IPS DF 6.9 (cell line): ENCODE measurements at places on chromosomes 11 and 22.

DNA sequence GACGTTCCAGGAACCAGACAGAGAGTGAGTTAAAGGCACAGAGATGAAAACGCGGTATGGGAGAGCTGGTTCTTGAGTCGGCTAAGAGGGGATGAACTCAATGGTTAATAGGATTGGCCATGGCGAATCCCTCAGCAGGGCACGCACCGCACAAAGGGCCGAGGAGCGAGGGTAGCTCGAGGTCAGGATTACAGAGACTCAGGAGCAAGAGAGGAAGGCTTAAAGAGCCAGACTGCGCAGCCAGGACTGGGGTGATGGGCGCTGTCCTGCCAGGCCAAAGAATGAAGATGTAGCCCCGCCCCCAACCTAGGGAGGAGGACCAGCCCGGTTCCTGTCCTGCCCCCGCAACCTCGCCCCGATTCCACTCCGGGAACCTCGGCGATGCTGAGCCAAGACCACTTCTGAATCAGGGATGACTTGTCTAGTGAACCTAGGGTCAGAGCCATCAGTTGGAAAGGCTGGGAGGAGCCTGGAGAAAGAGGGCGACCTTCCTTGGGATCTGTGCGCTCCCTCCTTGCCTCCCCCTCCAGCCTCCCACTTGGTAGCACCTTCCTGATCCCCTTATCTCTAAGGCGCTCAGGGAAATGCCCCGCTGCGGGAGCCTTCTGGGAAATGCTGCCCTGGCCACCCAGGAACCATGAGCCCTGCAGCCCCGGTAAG, at the start of gene PLEKHB1:
Gene PLEKHB1 (plus strand): TSS at position 610 of the 660 bp plus-strand sequence. CDS start 28 bp downstream, at position 638.
- DNase-seq = no peak

- no peak for DNase-seq
Measured at GRCh38 chr11:134332189-134332631, 422 bp downstream of the GLB1L2 start.

- no peak for DNase-seq
Measured at GRCh38 chr22:50001388-50002231, 11.0 kb downstream of the IL17REL start.

DNA sequence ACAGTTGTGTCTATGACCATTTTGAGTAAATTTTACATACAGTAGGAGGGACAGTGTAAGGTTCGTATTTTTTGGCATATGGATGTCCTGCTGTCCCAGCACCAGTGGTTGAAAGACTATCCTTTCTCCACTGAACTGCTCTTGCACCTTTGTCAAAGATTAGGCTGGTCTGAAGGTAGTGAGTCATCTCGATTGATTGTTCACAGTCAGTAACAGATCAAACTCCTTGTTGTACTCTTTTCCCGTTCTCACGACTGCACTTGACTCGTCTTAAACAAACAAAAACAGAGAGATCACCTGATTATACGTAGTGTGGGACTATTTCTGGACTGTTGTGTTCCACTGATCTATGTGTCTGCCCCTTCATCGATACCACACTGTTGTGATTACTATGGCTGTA, 77.1 kb downstream of the DGCR2 start:
- DNase-seq = no peak

GRCh38 chr11:11499300-11499699, 122.5 kb downstream of the GALNT18 start:
- no peak for DNase-seq

GRCh38 chr22:46214616-46215015, 35.5 kb downstream of the CDPF1 start:
- DNase-seq = no peak

GRCh38 chr11:64582885-64583284, 8.1 kb upstream of the SLC22A12 start:
- no peak for DNase-seq

- DNase-seq = no peak
Measured at GRCh38 chr11:128512474-128512996, 74.8 kb downstream of the ETS1 start.

GRCh38 chr22:50526834-50527801, 1.7 kb upstream of the SCO2 start:
- DNase-seq = no peak

DNA sequence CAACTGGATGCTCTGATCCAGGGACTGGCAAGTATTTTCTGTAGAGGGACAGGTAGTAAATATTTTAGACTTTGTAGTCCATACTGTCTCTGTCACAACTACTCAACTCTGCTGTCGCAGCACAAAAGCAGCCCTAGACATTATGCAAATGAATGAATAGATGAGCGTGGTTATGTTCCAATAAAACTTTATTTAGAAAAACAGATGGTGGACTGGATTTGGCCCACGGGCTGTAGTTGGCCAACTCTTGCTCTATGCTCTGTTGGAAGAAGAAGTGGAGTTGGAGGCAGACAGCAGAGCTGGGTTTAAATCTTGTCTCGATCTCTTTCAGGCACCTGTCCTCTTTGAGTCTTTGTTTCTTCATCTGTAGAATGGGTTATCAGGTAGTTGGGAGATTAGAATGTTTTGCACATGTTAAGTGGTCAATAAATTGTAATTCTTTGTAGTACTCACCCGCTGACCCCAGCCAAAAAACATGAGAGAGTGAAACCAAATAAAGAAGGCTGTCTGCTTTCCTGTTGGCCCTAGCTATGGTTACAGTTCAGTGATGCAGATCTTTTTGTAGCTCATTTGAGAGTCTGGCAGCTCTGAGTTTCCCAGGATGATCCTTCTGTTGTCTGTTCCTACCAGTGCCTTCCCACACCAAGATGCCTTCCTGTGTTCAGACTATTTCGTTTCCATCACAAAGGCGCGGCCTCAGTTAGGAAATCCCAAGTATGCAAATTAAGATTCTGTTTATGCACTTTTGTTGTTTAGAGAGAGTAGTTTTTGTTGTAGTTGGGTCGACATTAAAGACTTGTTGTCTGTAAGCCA, 198.1 kb upstream of the SEZ6L start:
- peak; percentile 35 for DNase-seq

DNA sequence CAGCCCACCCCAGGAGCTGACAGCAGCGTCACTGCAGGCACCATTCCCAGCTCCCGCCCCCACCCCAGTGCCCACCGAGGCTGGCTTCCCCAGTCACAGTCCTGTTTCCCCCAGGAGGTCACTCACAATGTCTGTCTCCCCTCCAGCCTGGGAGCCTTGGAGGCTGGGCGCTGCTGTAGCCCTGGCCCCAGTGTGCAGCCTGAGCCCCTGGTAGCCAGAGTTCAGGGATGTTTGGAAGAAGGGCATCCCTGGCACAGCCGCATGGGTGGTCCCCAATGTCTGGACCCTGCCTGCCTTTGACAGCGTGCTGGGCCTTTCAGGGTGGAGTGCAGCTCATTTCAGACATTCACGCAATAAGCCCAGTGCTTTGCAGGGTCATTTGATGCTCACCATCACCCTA, 4.3 kb downstream of the CAPN5 start:
- no peak for DNase-seq

DNA sequence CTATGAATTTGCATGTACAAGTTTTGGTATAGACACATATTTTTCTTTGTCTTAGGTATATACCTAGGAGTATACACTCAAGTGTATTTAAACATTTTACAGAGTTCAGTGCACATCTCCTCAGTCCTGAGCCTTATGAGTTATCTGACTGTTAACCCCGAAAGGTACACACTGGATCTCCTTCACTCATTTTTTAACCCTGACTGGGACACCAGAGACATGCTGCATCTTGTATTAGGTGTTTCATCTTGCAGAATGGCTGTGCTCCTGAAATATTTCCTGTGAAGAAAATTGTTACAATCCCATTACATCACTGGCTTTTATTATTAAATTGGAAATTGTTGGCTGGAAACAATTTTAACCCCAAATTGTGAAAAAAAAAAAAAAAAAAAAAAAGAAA, 15.3 kb downstream of the PARVA start:
- DNase-seq = no peak

DNA sequence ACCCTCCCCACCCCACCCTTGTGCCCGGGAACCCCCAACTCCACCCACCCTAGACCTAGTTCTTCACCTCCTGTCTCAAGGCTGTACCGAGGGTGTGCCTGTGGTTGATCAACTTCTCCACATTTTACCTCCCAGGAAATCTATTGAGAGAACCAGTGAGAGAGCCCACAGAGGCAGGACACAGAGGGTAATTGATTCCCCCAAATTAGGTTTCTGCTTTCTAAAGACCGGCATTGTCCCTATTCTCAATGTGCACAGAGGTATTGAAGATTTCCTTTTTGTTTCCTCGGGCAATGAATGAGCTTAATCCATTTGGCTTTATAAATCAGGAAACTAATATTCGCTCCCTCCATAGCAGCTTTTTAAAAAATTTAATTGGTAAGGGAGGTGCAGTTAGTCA, 6.0 kb upstream of the LMO1 start:
- DNase-seq = no peak

DNA sequence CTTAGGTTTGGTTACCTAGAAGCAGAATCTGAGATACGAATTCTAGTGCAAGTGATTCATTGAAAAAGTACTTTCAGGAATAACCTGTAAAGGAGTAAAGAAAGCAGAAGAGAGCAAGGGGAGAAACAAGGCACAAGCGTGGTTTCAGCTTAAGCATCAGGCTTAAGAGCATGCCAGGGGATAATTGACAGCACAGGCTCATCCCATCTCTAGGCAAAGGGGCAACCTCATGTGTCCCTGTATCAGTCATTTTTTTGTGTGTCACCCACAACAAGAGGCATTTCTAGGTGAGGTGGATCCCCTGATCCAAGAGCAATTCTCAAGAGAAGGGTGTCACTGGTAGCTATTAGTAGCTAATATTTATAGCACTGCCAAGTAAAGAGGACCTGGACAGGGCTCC, 8.0 kb downstream of the PATE2 start:
- DNase-seq = no peak

DNA sequence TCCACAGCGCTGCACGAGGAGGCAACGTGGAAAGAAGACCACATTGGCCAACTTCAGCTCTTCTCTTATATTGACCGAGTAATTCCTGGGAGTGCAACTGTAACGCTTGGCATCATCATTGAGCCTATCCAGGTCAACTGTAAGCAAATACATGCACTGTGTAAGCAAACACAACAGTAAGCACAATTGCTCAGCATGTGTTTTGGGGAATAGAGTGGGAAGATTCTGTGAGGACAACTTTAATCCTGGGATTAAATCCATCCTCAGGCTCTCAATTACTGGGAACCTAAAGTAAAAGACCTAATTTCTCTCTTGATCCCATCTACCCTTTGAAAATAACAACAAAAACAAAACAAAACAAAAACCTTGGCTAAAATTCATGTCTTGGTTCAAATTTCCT, 109.5 kb upstream of the DDI1 start:
- DNase-seq = no peak

DNA sequence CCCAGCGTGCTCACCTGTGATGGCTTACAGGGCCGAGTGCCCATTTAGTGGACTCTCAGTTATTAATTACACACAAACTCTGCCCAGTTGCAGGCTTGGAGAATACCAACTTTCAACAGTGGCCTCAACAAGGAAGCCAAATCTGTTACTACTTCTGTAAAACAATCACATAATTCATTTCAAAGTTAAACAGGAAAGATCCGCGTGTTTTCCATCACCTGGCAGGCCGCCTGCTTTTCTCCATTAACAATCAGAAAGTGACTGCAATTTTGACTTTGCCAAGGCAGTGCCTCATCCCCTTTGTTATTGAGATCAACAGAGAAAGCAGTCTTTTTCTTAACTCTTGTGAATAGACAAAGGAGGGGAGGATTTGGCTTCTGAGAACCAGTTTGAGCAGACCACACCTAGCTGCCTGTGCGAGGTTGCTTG, 77.7 kb downstream of the BARX2 start:
- DNase-seq = no peak

GRCh38 chr22:44080936-44081861, 57.1 kb downstream of the PARVB start:
- DNase-seq = peak; percentile 87
